Uterine smooth muscle cell (primary cell): ENCODE measurements at places on chromosomes 6 and 20. TPM values are rescaled to one million over a fixed set of nuclear protein-coding genes. Genes with fewer than 3 reads are reported as not detected.

TDRD6 gene
- total RNA-seq, result 0.11 and 0.12 TPM in 2 replicates

OSTM1 gene
- total RNA-seq, result 40.7 and 56.1 TPM in 2 replicates

GCNT2 gene
- total RNA-seq, result 0.12 and 0.22 TPM in 2 replicates

MEP1A gene
- total RNA-seq, result not detected in 2 replicates

BPIFB4 gene
- not detected in 2 replicates for total RNA-seq

TEAD3 gene
- 12.5 and 14.2 TPM in 2 replicates for total RNA-seq

CCN2 gene
- total RNA-seq, result 18.2 and 51.6 TPM in 2 replicates

LTA gene
- not detected in 2 replicates for total RNA-seq

VIP gene
- total RNA-seq, result not detected in 2 replicates

TMEM170B gene
- 1.7 and 4.4 TPM in 2 replicates for total RNA-seq

OTOR gene
- not detected in 2 replicates for total RNA-seq

CPXM1 gene
- 3.5 and 4.8 TPM in 2 replicates for total RNA-seq

VWA7 gene
- total RNA-seq, result 0.11 and 0.25 TPM in 2 replicates
